ENCODE measurements at places on chromosomes 16 and 17.

DNA sequence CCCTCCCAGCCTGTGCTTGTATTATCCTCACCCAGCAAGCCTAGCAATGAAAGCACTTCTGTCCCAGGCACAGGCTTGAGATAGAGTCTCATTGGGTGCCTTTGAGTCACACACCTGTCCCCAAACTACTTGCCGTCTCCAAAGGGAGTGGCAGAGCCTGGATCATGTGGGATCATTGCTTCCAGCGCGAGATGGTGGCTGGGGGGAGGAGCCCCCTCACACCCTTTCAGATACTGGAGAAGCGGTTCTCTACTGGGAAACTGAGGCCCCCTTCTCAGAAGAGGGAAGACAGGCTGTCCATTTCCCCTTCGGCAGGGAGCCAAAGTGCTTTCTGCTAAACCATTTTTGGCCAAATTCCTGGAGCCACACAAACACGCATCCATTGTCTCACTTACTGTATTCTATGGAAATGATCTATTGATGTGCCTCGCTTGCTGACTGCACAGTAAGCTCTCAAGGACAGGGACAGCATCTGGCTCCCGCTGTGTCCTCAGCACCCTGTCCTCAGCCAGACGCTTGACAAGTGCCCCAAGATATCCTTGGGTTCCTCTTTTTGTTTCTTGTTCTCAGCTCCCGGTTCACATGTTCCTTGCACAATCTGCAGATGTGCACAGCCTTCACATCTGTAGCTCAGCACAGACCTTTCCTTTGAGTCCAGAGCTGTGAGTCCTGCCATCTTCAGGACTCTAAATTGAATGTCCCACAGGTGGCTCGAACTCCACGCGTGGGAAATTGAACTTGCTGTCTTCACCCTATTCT lies 26.0 kb upstream of the DLX3 start:
- DNase-seq = no peak

GRCh38 chr17:16325964-16326363 lies 27.3 kb downstream of the CENPV start:
- DNase-seq = no peak

- peak; percentile 37 for DNase-seq
These were observed 27.9 kb downstream of the GABARAPL2 start for GRCh38 chr16:75593825-75594820.

GRCh38 chr17:82076018-82076784 lies 10.6 kb upstream of the DUS1L start:
- DNase-seq = no peak
